ENCODE measurements at places on chromosomes 7 and 10.

- 0 out of 2 replicates have a peak overlapping the region, but pooled peaks have one; percentile 3 for H3K4me3 ChIP-seq
- no peak for DNase-seq
- no peaks in the 10 kb centered on the region for H3K27me3 ChIP-seq
- no peaks in the 10 kb centered on the region for H3K36me3 ChIP-seq
- H3K4me1 ChIP-seq: peaks cover 18% of the 10 kb centered on the region
Observed at GRCh38 chr10:86423739-86424138, 57.1 kb upstream of the GRID1 start.

DNA sequence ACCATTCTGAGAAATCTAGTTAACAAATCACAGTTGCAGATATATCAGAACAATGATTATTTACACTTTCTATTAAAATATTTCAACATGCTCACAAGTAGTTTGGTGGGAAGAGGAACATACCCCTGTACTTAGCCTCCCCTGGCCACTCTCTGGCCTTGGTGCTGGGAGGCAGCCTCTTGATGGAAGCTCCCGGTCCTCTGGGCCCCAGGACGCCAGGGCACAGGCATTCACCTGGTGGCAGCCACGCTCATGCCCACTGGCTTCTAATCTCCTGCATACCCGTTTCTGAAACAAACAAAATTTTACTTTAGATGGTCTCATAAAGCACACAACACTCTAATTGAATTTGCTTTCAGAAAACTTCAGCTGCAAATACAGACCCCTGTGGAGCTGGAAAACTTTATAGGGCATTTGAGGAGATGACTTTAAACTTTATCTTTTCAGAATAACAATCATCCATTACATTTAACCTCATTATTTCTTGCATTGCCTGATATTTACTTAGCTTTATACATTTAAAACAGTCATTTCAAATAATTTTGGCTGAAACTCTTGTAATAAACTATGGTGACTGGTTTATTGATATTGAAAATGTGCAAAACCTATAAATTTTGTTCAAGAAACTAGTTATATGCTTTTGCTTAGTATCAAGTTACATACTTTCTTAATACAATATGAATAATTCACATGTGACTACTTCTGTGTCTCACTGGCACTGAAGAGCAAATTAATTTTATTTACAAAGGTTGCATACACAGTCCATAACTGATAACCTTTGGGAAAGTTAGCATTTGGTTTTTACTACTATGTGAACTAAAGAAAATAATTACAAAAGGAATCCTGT is 30.8 kb downstream of the C10orf143 start:
- no peaks in the 10 kb centered on the region for H3K36me3 ChIP-seq
- DNase-seq: no peak
- H3K4me1 ChIP-seq: peaks cover 8% of the 10 kb centered on the region
- no peak overlapping the region for H3K4me3 ChIP-seq

DNA sequence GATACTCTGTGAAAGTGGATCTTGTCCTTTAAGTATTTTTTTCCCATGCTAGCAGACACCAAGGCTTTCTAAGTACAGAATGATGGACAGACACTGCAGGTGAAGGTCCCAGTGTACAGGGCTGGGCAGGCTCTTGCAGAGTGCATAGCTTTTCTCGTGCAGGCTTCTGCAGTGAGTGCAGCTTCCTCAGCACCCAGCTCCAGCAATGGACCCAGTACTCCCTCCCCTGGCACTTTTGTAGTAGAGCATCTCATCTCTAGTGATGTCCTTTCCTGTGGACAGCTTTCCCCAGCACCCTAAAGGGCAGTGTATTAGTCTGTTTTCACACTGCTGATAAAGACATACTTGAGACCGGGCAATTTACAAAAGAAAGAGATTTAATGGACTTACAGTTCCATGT is 104.3 kb downstream of the CUL2 start:
- peak; percentile 50 for DNase-seq
- no peaks in the 10 kb centered on the region for H3K27me3 ChIP-seq
- H3K4me1 ChIP-seq: peaks cover 2% of the 10 kb centered on the region

- no peaks in the 10 kb centered on the region for H3K36me3 ChIP-seq
- peaks cover 5% of the 10 kb centered on the region for H3K4me1 ChIP-seq
- no peak for DNase-seq
- no peak overlapping the region for H3K4me3 ChIP-seq
- peaks cover 15% of the 10 kb centered on the region for H3K27me3 ChIP-seq
Observed at GRCh38 chr7:55260676-55261385, 104.3 kb upstream of the LANCL2 start.

GRCh38 chr7:114865564-114865963 is 56.3 kb upstream of the MDFIC start:
- no peak overlapping the region for H3K27ac ChIP-seq
- peak; percentile 58 for DNase-seq
- no peaks in the 10 kb centered on the region for H3K36me3 ChIP-seq
- H3K27me3 ChIP-seq: no peaks in the 10 kb centered on the region
- H3K4me3 ChIP-seq: no peak overlapping the region

DNA sequence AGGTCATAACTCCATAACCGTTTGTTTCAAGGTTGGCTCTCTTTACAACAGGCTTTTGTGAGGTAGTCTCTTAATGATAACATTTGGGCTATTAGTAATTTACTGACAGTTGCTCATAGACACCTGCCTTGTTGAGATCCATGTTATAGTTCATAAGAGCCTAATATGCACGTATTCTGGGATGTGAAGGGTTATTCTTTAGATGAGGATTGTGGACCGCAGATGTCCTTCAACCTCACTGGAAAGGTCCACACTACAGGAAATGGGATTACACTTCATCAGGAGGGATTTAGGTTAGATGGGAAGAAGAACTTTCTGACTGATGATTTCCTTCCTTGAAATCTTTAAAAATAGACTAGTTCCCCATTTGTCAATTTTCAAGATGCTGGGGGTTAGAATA is 62.8 kb downstream of the SAMD9 start:
- H3K36me3 ChIP-seq: no peaks in the 10 kb centered on the region
- no peak overlapping the region for H3K4me3 ChIP-seq
- no peak overlapping the region for H3K27ac ChIP-seq
- no peaks in the 10 kb centered on the region for H3K27me3 ChIP-seq
- no peaks in the 10 kb centered on the region for H3K4me1 ChIP-seq

DNA sequence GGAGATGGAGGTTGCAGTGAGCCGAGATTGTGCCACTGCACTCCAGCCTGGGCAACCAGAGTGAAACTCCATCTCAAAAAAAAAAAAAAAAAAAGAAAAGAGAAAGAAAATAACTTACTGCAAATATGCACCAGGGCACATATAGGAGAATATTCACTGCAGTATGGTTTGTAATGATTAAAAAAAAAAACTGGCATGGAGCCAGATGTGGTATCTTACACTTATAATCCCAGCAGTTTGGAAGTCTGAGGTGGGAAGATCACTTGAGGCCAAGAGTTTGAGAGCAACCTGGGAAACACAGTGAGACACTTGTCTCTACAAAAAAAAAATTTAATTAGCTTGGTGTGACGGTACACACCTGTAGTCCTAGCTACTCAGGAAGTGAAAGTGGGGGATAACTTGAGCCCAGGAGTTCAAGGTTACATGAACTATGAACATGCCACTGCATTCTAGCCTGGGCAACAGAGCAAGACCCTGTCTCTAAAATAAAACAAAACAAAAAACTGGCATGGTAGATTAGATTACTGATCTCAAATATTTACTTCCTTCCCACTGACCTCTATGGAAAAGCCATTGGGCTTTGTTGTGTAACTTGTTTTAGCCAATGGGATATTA is 85.6 kb downstream of the MICU1 start:
- H3K27me3 ChIP-seq: no peaks in the 10 kb centered on the region
- DNase-seq: no peak
- no peak overlapping the region for H3K4me3 ChIP-seq
- H3K36me3 ChIP-seq: peaks cover 35% of the 10 kb centered on the region
- H3K4me1 ChIP-seq: peaks cover 11% of the 10 kb centered on the region

DNA sequence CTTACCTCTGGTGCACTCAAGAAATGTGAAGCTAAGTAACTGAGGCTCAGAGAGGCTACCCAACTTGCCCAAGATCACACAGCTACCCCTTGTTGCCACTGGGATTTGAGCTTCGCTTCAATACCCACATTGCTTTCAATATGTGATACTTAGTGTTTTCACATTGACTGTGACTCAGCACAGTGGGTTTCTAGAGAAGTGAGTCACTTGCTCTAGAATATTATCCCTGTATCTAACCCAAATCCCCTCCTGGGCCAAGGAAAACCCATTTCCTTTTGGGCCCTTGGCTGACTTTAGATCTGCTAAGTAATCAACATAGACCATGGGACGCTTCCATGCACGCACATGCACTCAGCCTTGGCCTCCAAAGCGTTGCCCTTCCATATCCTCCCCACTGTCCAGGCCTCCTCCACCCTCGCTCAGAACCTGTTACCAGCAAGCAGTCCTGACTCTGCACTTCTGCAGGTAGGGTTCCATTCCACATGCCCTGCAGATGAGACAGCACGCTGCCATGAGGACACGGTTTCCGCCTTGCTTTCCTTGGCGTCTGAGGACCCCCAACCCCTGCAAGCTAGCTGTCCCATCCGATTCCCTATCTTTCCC is 87.7 kb upstream of the CHST15 start:
- H3K27ac ChIP-seq: no peak overlapping the region
- H3K27me3 ChIP-seq: peaks cover 5% of the 10 kb centered on the region
- no peaks in the 10 kb centered on the region for H3K36me3 ChIP-seq
- no peak overlapping the region for H3K4me3 ChIP-seq

DNA sequence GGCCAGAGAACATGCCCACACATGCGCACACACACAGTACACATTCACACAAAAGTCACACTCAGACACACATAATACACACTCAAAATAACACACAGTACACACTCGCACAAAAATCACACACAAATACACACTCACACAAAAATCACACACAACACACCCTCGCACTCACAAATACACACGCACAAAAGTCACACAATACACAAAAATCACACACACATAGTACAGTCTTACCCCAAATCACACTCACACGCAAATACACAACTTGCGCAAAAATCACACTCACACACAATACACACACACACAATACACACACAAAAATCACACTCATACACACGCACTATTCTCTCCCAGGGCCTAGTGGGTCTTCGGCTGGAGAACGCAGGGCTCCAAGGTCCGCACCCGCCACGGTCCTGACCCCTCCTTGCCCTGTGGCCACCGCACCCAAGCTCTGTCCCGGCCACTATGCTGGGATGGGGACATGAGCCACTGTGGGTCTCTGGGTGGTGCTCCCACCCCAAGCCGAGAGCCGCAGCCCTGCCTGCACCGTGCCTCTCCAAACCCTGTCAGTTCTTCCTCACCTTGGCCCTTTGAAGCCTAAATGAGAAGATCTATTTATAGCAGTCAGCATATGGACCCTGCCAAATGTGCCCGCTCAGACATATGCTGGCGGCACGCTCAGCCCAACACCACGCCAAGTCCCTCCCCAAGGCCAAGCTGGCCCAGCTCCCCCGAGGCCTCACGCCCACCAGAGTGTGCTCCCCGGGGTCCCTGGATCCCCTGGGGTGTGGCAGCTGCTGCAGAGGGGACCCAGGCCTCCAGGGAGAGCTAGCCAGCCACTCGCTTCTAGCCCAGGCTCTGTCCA is 55.9 kb downstream of the ELFN1 start:
- peaks cover 16% of the 10 kb centered on the region for H3K4me1 ChIP-seq
- H3K27ac ChIP-seq: no peak overlapping the region

- no peak overlapping the region for H3K4me3 ChIP-seq
- no peak for DNase-seq
- H3K4me1 ChIP-seq: 0 out of 2 replicates have a peak, but pooled peaks cover 3% of the 10 kb centered on the region
- no peaks in the 10 kb centered on the region for H3K36me3 ChIP-seq
- no peak overlapping the region for H3K27ac ChIP-seq
- no peaks in the 10 kb centered on the region for H3K27me3 ChIP-seq
Observed at GRCh38 chr10:60932756-60933155, 11.2 kb downstream of the RHOBTB1 start.

DNA sequence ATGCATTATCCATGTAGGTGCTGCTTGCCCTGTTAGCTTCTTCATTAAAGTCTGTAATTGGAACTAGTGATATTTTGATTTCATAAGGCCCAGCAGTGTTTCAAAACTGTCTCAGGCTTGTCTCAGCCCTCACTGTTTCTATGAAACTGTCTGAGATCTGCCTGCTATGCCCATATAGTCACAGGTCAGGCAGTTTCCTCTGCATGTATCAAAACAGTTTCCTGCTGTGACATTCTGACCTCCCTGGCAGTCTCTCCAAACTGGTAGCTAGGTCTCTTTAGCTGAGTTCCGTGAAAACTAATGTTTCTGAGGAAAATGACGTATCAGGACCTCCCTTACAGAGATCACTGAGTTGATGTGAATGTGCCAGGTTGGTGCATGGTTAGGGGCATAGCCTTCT is 18.9 kb upstream of the SEMA3D start:
- H3K36me3 ChIP-seq: peaks cover 20% of the 10 kb centered on the region
- H3K27ac ChIP-seq: no peak overlapping the region
- H3K4me3 ChIP-seq: no peak overlapping the region
- DNase-seq: no peak

- no peak overlapping the region for H3K4me3 ChIP-seq
- H3K27me3 ChIP-seq: no peaks in the 10 kb centered on the region
- H3K27ac ChIP-seq: no peak overlapping the region
- no peaks in the 10 kb centered on the region for H3K4me1 ChIP-seq
Observed at GRCh38 chr10:130064783-130065182, 45.8 kb downstream of the C10orf143 start.

DNA sequence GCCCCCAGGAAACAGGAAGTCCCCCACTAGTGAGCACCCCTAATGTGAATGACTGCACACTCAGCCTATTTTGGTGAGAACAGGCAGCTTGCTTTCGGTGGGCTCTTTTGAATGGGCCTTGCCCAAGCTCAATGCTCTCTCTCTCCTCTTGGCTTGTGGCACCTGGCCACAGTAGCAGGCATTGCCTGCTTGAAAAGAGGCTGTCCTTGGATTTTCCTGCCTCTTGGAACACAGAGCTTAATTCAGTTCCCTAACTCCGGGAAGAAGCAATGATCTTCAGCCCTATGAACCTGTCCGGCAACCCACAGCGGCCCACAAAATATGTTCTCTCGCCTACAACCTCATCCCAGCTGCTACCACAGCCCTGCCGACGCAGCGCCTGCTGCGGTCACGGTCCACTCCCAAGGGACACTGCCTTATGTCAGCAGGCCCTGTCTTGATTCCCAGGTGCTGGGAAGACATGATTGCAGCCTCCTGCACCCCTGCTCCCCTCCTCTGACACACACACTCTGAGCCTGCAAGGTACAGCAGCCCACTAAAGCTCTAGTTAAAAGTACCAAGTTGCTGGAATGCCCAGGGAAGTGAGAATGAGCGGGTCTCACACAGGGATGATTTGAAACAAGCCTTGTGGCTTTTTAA is 715.5 kb upstream of the GALNT17 start:
- no peak overlapping the region for H3K4me3 ChIP-seq
- DNase-seq: no peak
- peaks cover 28% of the 10 kb centered on the region for H3K4me1 ChIP-seq
- no peaks in the 10 kb centered on the region for H3K27me3 ChIP-seq

DNA sequence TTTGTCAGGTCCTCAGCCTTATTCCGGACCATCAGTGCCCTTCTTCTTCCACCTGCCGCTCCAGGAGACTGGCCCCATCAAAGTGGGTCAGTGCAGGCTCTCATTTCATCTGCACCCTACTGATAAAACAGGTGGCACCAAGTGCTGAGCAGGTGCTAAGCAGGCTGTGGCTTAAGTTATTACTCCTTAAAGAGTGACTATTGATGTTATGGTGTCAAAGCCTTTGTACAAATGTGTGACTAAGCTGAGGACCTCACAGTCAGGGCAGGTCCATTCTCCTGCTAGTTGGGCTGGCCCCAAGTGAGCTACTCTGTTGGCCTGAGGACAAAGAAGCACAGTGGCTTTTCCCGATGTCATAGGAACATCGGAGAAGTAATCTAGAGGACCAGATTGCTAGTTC is 11.2 kb upstream of the CALD1 start:
- H3K27me3 ChIP-seq: no peaks in the 10 kb centered on the region
- DNase-seq: no peak
- no peak overlapping the region for H3K27ac ChIP-seq

GRCh38 chr7:117014673-117015133 is 61.4 kb downstream of the ST7 start:
- no peaks in the 10 kb centered on the region for H3K27me3 ChIP-seq
- no peak for DNase-seq
- no peaks in the 10 kb centered on the region for H3K36me3 ChIP-seq
- H3K4me3 ChIP-seq: no peak overlapping the region
- H3K4me1 ChIP-seq: 0 out of 2 replicates have a peak, but pooled peaks cover 4% of the 10 kb centered on the region
- no peak overlapping the region for H3K27ac ChIP-seq
